SK-N-SH treated with all-trans-retinoic acid at 6 μM for 48 hours (cell line): ENCODE measurements at places on chromosomes 2 and 18.

DNA sequence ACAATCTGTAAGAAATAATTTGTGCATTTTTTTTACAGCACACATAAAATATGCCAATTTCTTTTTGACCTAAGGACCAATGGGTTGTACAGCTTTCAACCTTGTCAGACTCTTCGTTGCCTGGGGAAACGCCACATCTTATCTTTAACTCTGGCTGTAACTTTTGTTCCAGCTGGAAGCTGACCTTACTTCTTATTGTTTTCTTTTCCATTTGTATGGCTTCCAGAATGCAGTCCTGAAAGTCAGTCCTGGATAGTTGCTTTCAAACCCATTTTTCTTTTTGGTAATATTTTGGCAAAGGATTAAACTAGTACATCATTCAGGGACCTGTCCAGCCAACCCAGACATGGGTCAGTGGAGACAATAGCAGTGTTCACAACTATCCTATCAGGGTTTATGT lies 686.5 kb upstream of the CDH2 start:
- no peak for ATAC-seq

GRCh38 chr2:179612108-179612507 lies 249.3 kb downstream of the ZNF385B start:
- peak; percentile 82 for ATAC-seq

- ATAC-seq: no peak
Observed at GRCh38 chr2:205998583-205998982, 87.4 kb downstream of the INO80D start.

- ATAC-seq: peak; percentile 83
Observed at GRCh38 chr2:121596221-121597080, 52.8 kb downstream of the CLASP1 start.

- no peak for ATAC-seq
Observed at GRCh38 chr18:10839421-10839820, 309.9 kb downstream of the PIEZO2 start.

GRCh38 chr18:28961669-28962228 lies 784.8 kb upstream of the CDH2 start:
- ATAC-seq: peak; percentile 56

GRCh38 chr2:28469304-28469703 lies 26.6 kb upstream of the PLB1 start:
- peak; percentile 41; the same call in 2 of the 3 replicates for ATAC-seq

DNA sequence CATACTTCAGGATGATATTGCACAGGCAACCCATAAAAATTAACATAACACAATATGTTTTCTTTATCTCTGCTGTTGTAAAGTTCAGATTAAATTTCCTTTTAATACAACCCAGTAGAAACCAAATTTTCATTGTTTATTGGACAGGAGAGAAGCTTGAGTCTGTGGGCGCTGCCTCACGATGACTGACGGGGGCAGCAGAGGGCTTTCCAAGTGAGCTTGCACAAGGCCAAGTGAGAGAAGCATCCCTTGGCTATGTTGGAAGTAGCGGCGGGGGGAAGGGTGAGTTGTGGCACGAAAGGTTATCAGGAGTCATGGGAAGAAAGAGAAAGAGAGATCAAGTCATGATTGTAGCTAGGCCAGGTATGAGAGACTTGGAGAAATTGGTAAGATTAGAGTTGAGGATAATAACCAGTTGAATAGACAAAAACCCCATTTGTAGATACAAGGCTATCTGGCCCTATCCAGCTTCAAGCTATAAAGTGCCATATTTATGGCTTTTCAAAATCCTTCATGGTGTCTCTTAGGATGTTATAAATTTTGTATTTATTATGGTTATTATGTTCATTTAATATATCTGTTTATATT lies 413.7 kb upstream of the FAM98A start:
- peak; percentile 75; the same call in 2 of the 3 replicates for ATAC-seq

GRCh38 chr2:176147210-176147799 lies 4.0 kb upstream of the HOXD4 start:
- no peak for ATAC-seq

- ATAC-seq: no peak
Observed at GRCh38 chr2:109377976-109378375, 235.8 kb downstream of the SEPTIN10 start.

DNA sequence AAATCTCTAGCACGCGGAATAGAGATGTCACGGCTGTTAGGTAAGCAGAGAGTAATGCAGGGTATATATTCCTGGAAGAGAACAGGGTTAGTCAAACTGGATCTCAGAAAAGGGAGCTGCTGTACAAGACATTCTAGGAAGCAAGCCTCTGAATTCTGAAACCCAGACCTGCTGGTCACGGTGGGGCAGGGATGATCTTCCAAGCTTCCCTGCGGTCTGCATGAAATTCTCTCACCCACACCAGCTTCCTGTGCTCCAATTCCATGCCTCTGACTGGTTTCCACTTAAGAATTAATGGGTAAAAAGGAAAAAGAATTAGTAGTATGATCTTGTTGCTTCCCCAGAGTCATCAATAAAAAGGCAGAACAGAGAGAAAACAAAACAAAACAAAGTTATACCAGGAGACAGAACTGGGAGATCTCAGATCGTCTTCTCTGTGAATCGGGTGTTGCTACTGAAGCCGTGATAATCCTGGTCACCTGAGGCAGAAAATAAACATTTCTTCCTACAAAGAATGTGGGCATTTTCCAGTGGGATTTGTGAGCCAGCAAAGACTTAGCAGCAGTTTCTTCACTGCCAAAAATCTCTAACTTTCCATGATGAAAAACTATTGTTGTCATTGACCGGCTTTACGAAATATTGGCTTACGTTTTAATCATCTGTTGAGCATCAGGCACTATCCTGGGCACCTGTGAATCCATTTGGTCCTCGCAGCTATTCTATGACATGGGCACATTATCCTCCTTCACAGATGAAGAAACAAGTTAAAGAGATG lies 5.3 kb upstream of the CYP27C1 start:
- ATAC-seq: no peak

DNA sequence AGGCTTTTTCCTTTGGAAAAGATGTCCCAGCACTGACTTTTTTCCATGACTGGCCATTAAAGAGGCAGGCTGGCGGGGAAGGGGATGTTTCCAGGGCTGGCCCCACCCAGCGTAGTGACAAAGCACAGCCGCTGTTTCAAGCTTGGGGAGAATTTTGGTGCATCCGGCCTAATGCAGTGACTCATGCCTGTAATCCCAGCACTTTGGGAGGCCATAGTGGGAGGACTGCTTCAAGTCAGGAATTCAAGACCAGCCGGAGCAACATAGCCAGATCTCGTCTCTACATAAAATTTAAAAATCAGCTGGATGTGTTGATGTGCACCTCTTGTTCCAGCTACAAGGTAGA lies 78.0 kb upstream of the SH3BP4 start:
- no peak for ATAC-seq

DNA sequence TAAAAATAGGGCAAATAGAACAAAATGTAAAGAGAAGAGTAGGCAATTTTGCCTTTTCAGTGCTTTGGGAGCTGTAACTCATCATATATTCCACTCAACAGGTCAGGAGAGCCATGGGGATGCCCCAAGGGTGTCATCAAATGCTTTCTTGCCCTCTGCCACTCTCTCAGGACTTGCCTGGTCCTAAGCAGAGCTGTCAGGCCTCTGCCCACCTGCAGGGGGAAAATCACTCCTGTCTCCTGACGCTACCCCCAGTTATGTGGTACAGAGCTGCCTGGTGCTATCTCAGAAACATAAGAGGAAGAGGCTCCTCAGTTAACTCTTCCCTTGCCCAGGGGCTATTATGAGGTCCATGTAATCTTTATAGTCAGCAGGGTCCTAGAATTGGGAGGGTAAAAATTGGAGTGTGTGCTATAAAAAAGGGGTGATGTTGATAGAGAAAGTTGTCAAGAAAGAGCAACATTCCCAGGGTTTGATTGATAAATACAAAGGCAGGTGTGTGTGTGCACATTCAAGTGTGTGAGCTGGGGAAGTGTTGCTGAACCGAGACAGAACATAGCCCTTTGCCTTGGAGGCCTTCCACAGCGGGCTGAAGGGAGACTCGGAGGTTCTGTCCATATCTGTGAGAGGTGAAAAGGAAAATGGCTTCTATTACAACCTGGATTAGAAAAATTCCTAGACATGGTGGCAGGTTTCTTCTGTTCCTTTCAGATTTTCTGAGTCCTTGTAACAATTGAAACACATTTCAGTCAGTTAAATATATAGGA lies 25.4 kb downstream of the PTPRM start:
- peak; percentile 52; the same call in 1 of the 3 replicates for ATAC-seq

DNA sequence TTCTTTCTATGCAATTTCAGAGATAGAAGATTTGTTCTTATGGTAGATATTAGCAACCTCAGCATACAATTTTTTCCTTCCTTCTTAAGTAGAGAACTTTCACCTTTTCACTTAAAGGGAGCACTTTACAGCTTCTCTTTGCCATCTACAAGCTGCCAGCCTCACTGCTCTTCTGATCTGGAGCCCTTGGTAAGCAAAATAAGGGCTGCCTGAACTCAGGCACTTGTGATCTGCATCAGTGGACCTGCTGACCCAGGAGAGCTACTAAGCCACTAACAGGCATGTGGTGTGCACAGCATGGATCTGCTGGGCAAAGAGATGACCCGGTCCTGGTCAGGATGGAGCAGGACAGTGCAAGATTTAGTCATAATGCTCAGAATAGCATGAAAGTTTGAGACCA lies 80.8 kb upstream of the SNTG2 start:
- ATAC-seq: no peak

DNA sequence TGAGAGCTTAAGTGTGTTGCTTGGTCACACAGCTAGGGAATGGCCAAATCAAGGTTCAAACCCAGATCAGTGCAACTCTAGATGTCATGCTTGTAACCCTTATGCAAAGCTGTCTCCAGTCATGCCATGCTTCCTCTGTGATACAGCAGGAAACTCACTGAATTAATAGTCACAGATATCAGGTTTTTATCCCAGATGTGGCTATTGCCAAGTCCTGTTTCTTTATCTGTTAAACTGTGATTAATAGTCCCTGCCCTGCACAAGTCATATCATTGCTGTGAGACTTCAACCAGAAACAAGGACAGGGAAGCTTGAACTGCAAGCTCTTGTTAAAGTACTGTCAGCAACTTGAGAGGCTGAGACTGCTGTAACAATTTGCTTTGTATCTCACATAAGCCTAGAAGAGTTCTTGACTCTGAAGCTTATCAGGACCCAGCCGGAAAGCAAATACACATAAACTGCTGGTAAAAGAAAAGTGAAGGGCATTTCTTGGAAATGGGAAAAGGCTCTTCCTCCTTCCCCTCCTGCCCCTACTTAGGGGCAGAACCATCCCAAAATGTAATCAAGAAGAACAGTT lies 609.0 kb downstream of the DCC start:
- no peak for ATAC-seq

- peak; percentile 100 for ATAC-seq
Observed at GRCh38 chr18:74551936-74552555, 17.7 kb downstream of the CNDP1 start.

DNA sequence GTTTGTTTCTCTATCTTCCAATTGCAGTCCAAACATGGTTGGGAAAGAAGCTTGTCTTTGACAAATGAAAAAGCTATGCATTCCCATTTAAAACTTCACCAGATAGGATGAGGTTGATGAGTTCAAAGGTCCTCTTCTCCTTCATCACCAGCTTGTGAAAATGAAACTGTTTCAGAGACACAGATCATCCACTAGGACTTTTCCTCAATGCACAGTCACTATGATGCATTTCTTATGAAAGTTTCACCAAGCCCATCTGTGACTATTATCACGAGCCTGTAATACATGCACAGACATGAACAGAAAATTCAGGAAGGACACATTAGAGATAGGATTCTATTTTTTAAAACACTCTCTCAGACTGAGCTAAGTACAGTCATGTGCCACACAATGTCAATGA lies 644.4 kb downstream of the PLCL1 start:
- ATAC-seq: no peak

GRCh38 chr2:231128541-231128940 lies 3.7 kb upstream of the HTR2B start:
- ATAC-seq: no peak

GRCh38 chr2:147485210-147485851 lies 359.5 kb upstream of the ACVR2A start:
- no peak for ATAC-seq

DNA sequence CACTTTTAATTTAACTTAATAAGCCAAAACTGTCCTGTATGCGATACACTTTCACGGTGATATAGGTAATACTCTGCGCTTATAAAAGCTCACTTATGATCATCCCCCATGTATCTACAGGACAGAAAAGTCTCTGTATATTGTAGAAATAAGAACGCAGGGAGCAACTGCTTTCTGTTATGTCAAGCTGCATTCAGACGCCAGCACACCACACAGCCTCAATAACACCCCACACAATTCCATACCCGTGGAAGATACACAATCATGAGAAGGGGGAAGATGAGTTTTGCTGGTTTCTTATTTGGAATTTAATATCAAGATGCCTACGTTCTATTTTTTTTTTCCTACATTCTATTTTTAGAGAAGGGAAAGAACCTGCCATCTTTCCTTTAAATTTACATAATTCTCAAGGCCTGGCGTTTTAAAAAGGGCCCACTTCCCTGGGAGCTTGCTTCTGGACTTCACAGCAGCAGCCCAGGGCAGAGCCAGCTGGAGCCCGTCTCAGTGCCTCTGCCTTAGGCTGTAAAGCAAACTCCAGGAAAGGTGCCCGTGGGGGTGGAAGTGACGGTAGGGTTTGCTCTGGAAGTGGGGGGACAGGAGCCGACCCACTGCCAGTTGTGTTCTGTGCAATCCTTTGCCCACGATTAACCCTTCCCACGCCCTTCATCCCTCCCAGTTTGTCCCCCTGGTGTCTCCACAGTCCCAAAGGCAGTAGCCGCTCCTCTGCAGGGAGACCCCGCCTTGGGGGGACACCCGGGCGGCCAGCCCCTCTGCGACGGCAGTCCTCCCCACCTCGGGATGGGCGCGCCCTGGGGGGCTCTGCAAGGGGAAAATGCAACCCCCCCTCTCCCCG lies 5.3 kb downstream of the PTGR3 start:
- peak; percentile 57 for ATAC-seq
